NK-92 treated with Interleukin-12 subunit alpha and Interleukin-12 subunit beta, amount 100 ng/mL, for 24 hours (cell line): ENCODE measurements at places on chromosomes 3 and 15.

GRCh38 chr3:26104851-26105251 is 315.0 kb downstream of the OXSM start:
- DNase-seq = no peak

- no peak for DNase-seq
Measured at GRCh38 chr3:61600195-61600594, 38.8 kb downstream of the PTPRG start.

GRCh38 chr3:79846148-79846933 is 78.5 kb upstream of the ROBO1 start:
- no peak for DNase-seq

GRCh38 chr15:89088605-89089315 is 504 bp downstream of the ABHD2 start:
- DNase-seq = no peak

- no peak for DNase-seq
Measured at GRCh38 chr3:81864272-81864671, 102.8 kb upstream of the GBE1 start.
